CD4-positive, CD25-positive, alpha-beta regulatory T cell (primary cell): ENCODE measurements at places on chromosomes 11 and 22.

GRCh38 chr11:72568861-72569260, 105.4 kb downstream of the PDE2A start:
- DNase-seq, result no peak

DNA sequence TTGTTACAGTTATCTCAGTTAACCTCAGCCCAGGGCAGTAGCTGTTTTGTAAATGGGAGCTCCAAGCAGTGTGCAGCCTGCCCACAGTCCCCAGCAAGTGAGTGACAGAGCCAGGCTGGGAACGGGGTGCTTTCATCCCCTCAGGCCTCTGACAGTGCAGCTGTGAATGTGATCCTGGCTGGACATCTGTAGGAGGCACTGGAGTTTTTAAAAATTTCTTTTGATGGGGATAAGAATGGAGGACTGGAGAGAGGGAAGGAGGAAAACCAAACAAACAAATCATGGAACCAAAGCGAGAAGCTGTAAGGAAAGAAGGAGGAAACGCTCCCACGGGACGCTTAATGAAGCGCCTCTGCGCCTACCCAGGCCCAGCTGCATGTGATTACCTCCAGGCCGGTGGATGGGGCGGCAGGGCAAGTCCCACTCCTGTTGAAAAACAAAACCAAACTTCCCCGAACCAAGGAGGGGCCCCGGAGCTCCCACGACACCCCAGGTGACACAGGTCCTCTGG, 40.6 kb downstream of the SCUBE1 start:
- no peak for DNase-seq

- DNase-seq, result no peak
These were observed 908 bp downstream of the PLCB3 start for GRCh38 chr11:64252003-64252872.

- no peak for DNase-seq
These were observed 1.9 kb upstream of the TRAF6 start for GRCh38 chr11:36512016-36512415.

GRCh38 chr11:18804199-18804999, 12.8 kb upstream of the PTPN5 start:
- no peak for DNase-seq

DNA sequence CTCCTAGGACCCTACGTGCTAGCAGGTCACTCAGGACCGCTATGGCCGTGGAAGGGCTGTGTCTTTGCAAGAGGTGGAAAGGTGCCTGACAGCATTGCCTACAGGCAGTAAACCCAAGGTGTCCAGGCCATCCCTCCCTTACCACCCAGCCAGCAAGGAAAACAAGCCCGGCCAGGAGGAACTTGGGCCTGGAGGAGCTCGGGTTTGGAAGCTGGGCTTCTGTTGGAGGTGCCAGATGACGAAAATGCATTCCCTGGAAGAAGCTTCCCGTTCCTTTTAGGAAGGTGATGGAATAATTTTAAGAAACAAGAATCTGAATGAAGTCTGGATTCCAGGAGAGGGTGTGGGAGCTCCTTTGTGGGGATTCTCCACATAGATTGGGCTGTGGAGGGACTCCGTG, 23.6 kb downstream of the FBLN1 start:
- no peak for DNase-seq

DNA sequence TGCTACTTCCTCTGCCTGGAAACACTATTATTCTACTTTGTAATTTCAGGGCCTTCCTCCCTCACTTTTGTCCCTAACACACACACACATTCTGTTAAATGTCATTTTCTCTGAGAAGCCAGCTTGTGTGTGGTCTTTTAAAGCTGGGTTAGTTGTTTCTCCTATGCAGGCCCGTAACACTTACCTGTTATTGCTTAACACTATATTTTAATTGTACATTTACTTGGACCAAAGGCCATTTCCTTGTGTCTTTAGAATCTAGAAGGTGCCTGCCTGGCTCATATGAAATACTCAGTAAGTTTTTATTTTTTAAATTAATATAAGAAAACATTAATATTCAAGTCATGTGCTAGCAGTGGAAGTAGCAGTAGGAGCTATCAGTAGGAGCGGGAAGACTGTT, 30.6 kb downstream of the FAR1 start:
- DNase-seq, result no peak

GRCh38 chr11:77159219-77159936, 31.3 kb downstream of the MYO7A start:
- DNase-seq, result no peak

- peak; percentile 56 for DNase-seq
These were observed 17.8 kb downstream of the CHORDC1 start for GRCh38 chr11:90204832-90205646.

- no peak for DNase-seq
These were observed 53.0 kb downstream of the DDI1 start for GRCh38 chr11:104089481-104089880.

DNA sequence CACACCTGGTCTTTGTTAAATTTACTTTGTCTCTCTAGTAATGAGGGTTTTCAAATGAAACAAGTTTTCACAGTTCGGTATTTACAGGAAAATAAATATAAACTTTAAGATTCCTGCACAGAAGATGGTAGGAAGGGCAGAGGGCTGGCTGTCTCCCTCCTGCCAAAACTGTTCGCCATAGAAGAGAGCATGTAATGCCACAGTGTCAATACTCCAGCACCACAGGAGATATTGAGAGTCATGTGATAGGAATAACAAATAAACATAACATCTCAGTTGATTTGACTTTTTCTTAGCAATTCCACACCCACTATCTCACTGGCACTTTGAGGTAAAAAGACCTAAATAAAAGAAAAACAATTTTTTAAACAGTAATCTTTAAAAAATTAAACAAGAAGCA, 100.9 kb downstream of the MRTFA start:
- no peak for DNase-seq

GRCh38 chr22:49967706-49968208, 7.2 kb downstream of the PIM3 start:
- no peak for DNase-seq

DNA sequence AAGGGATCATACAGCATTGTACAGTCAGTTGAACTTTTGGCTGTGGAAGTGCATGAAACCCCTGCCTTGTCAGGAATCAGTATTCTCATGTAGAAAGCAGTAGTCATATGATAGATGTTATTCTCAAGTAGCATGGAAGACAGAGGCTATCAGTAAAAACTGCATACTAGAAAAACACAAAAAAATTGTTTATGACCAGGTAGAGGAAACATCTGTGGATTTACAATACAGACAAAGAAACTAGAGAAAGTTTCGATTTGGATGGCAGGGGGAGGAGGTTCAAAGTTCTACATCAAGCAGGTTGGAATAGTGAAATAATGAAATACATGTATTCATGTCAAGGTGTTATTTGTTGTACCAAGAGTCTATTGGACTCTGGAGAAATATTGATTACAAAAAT, 212.3 kb upstream of the DDI1 start:
- no peak for DNase-seq

DNA sequence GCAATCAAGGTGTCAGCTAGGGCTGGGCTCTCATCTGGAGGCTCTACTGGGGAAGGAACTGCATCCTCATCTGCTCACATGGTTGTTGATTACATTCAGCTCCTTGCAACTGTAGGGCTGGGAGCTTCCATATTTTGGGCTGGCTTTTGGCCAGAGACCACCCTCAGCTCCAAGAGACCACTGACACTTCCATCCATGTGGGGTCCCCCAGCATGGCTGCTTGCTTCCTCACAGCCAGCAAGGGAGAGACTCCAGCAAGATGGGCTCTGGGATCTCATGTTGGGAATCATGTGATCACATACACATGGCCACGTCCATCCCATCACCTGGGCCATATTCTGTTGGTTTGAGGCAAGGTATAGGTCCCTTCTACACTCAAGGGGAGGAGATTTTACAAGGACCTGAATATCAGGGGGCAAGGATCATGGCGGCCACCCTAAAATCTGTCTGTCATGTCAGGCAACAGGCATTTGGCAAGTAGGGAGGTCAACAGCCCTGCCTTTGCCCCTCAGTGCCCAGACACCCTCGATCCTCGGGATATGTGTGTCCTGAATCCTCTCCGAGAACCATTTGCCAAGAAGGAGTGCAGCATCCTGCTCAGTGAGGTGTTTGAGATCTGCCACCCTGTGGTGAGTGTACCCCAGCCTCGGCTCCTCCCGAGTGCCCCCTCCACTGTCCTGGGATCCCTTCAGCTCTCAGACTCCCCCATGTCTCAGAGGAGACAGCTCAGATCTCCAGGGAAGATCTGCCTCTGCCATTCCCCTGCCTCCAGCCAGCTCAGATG, 48.7 kb downstream of the OTOG start:
- no peak for DNase-seq

DNA sequence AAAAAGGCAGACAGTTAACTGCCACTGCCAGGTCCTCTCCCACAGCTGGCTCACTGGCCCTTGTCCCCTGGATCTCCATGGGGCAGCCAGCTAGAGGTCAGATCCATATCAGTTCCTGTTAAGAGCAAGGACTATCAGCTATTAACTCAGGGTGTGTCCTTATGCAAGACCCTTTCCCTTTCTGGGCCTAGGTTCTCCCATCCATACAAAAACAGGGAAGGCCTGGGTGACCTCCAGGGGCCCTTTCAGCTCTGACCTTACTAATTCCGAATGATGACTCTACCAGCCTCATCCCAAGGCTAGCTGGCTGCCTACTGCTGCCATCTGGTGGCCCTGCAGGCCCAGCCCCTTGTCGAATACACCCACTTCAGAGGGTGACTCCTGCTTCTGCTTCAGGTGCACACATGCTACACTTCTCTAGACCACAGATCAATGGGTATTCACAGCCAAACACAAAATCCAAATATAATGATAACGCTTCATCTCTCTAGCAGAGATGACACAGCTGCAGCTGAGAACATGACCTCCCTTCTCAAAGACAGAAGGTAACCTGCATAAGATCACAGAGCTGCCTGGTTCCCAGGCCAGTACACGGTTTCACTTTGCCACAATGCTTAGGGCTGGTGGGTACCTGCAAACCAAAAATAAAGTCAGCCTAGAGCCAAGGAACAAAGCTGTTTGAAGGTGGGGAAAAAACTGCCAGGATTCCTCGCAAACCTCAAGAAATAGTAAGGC, 34.1 kb downstream of the SERGEF start:
- no peak for DNase-seq

GRCh38 chr11:21723678-21724077, 469.2 kb upstream of the ANO5 start:
- DNase-seq, result no peak

GRCh38 chr11:66847461-66848232, 4.4 kb downstream of the RCE1 start:
- DNase-seq, result no peak

DNA sequence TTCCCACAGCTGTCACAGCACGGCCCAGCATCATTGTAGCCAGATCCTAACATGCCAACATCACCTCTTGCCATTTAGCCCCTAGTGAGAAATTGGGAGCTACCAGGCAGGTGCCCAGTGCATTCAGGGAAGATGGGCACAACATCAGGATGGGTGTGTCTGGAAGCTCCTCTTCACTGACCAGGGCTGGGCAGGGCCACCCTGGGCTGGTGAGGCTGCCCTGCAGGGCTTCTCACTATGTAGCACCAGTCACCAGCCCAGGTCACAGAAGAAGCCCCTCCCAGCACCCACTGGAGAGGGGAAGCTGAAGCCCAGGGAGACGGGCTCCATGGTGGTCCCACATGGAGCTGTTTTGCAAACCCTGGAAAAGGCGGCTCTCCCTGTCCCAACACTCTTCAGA, 13.9 kb downstream of the ZNF74 start:
- DNase-seq, result no peak

- no peak for DNase-seq
These were observed 205.5 kb upstream of the POU2AF2 start for GRCh38 chr11:111039982-111040381.

- DNase-seq, result no peak
These were observed 603 bp downstream of the KAT5 start for GRCh38 chr11:65712633-65713076.

DNA sequence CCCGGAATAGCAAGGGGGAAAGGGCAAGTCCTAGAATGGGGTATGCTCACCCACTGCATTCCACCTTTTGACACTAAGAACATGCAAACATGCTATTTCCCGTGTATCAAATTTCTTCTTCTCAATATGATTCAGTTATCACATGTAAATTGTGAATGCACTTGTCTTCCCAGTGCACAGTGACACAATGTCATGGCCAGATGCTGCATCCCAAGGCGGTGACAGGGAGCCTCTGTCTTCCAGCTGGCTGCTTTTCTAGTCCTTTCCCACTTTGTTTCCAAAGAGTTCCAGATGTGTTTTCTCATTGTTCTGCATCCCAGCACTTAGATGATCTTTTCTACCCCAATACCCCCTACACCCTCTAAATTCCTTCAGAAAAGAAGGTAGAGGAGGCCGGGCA, 12.4 kb downstream of the SLC25A18 start:
- DNase-seq, result no peak

GRCh38 chr11:16217631-16218030, 138.7 kb downstream of the SOX6 start:
- DNase-seq, result no peak

GRCh38 chr11:11992257-11993212, 15.9 kb downstream of the DKK3 start:
- no peak for DNase-seq

GRCh38 chr11:110069158-110069737, 23.9 kb upstream of the ZC3H12C start:
- DNase-seq, result no peak

- DNase-seq, result no peak
These were observed 12.5 kb downstream of the OTUB1 start for GRCh38 chr11:63998558-63999348.

GRCh38 chr11:6488342-6488741, 7.0 kb downstream of the TIMM10B start:
- no peak for DNase-seq

DNA sequence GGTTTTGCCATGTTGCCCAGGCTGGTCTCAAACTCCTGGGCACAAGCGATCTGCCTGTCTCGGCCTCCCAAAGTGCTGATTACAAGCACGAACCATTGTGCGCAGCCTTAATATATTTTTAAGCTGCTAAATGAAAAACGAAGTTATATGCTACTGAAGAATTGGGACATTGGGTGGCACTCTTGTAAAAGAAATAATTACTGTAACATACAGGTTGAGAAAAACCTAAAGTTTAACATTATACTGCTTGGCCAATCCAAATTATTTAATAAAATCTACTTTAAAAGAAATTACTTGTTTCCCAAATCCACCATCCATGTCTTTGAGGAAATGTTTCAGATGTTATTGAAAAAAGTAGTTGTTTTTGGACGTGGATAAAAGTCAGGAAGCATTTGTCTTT, 37.9 kb upstream of the ARHGAP32 start:
- DNase-seq, result peak; percentile 6

DNA sequence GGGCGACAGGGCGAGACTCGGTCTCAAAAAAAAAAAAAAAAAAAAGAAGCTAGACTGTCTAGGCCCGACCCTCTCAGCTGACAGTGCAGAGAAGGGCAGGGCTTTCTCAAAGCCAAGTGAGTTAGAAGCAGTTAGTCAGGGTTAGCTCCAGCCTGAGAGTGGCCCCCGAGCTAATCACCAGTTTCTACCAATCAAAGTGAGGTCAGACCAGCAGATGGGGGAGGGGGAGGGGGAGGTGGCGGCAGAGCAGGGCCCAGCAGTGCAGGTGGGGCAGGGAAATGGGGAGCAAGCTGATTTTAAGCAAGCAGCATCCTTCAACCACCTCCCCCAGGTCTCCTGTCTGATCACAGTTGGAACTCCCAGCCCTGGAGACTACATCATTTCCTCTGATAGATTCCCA, 55.3 kb upstream of the PRR5 start:
- no peak for DNase-seq

- DNase-seq, result no peak
These were observed 6.8 kb downstream of the CRYBB1 start for GRCh38 chr22:26610996-26611395.
